Lung (tissue), 17 donors: ENCODE measurements at places on chromosomes 11 and 22.

GRCh38 chr11:117874253-117874909 is 2.1 kb downstream of the FXYD6 start:
- no peak for DNase-seq

GRCh38 chr22:35152316-35152715 is 86.4 kb downstream of the ISX start:
- DNase-seq: no peak

GRCh38 chr11:1825039-1825740 is 9.6 kb upstream of the SYT8 start:
- no peak for DNase-seq

- no peak for DNase-seq
Observed at GRCh38 chr11:122720107-122720881, 64.8 kb downstream of the UBASH3B start.

- peak; percentile 22 for DNase-seq
Observed at GRCh38 chr11:12090061-12090591, 20.3 kb upstream of the MICAL2 start.

GRCh38 chr11:67347964-67348749 is 5.2 kb downstream of the POLD4 start:
- no peak for DNase-seq
